ENCODE measurements at places on chromosomes 6 and 20.

DNA sequence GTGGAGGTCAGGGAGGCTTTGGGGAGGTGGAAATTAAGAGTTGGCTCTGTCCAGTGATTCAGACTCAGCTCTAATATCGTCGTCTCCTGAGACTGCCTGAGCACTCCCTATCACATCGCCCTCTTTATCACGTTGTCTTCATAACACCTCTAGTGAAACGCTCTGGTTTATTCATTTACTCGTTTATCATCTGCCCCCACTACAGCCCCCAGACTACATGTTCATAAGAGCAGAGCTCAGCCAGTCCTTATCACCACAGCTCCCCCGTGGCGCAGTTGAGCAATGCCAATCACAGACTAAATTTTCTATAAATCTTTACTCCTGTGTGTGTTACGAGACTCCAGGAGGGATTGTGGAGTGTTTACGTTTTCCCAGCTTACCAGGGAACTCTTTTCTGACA lies 316.2 kb downstream of the ADGRB3 start:
- DNase-seq, result no peak

DNA sequence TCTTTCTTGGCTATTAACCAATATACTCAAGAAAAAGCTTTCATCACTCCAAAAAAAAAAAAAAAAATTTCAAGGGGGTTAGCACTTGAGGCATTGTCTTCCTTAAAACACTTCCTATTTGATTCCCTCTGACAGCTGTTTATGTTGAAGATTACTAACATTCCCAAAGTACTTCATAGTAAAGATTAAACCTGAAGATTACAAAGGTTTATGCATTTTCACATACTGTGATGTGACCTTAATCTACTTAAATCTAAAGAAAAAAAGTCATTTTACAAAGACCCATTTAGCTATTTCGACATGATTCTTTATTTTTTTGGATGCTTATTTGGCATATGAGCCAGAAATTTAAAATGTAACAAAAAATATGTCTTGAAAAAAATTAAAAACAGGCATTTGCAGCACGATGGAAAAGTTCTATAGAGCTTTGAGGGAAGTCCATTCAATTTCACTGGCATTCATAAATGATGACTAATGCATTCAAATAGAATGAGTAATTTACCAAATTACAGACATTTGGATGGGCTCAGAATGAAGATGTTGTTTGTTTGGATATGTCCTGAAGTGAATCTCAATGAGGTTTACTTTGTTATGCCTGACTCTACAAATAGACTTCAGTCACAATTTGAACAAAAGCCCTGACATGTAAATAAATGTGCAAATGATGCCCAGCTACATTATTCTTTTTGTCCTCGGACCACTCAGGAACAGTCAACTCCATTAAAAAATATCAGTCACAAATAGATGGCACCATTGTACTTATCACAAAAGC lies 674.6 kb upstream of the MARCKS start:
- DNase-seq, result no peak

- DNase-seq, result no peak
Measured at GRCh38 chr6:161204866-161205557, 68.8 kb downstream of the AGPAT4 start.

GRCh38 chr6:51108563-51109234 lies 290.0 kb downstream of the TFAP2B start:
- no peak for DNase-seq

DNA sequence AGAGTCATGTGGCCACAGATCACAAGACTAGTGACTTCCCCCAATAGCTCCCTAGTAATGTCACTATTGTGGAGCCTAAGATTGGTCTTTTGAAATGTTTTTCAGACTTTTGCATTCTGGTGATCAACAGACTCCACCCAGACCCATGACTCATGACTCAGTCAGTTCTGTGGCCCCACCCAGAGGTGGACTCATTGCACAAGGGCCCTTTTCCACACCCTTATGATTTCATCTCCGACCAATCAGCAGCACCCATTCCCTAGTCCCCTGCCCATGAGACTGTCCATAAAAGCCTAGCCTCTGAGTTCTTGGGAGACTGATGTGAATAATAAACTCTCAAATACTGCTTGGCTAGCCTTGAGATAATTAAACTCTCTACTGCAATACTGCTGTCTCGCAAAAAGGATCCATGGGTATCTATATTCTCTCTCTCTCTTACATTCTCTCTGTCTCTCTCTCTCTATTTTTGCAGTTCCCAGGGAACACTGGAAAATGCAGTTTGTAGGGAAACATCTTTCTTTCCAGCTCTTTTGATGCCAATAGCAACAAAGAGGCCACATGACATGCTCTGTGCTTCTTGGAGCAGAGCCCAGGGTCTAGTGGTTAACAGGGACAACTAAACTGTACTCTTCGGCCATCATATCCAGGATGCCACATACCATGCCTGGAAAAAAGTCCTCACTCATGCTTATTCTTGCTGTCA lies 71.3 kb upstream of the IYD start:
- DNase-seq, result no peak

- DNase-seq, result no peak
Measured at GRCh38 chr20:11849270-11849915, 68.3 kb upstream of the BTBD3 start.

DNA sequence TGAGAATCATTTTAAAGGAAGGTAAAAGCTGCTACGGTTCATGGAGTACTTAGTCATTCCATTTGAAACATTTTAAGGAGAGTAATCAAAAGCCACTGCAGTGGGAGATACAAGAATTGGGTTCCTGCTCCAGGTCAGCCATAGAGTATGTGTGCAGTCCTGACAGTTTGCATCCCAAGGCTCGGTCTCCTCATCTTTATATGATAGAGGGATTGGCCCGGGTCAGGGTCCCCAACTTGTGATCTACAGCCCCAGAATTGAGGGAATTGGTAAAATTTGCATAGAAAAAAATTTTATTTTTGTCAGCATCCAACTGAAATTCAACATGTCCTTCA lies 147.4 kb upstream of the PRND start:
- no peak for DNase-seq

GRCh38 chr6:36917541-36918193 lies 31.9 kb downstream of the C6orf89 start:
- DNase-seq, result no peak

DNA sequence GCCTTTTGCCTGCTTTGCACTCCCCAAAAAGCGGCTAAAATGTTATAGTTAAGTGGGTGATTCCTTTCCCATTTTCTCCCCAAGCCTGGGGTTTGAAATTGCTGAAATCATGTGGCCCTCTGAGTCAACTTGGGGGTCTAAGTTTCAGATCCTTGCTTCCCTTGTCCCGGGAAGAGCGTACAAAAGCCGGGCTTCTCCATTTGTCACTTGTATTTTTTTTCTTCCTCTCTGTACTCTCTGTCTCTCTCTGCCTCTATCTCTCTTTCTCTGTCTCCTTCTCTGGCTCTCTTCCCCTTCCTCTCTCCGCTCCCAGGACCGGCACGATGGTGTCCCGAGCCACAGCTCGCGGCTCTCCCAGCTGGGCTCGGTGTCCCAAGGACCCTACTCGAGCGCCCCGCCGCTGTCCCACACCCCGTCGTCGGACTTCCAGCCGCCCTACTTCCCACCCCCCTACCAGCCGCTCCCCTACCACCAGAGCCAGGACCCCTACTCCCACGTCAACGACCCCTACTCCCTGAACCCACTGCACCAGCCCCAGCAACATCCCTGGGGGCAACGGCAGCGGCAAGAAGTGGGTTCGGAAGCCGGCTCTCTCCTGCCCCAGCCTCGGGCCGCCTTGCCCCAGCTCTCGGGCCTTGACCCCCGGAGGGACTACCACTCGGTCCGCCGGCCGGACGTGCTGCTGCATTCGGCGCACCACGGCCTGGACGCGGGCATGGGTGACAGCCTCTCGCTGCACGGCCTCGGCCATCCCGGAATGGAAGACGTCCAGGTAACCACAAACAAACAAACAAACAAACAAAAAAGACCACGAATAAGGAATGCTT lies 4.6 kb downstream of the TFAP2B start:
- no peak for DNase-seq

DNA sequence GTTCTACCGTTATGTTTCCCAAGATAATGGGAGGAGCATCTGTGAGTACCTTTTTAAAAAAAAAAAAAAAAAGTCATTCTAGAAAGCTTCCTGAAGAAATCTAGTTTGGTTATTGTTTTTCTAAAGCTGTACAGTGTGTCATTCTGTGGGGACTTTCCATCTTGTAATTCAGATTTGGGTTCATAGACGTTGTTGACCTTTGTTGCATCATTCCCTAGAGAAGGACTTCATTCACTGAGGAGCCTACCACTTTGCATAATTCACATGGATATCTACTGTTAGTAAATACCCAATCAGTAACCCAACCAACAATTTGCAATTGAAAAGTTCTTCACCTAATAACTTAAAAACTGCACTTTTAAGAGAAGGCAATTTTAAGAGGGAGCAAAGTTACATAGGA lies 60.1 kb downstream of the RPP40 start:
- DNase-seq, result no peak

- no peak for DNase-seq
Measured at GRCh38 chr6:7993952-7994351, 70.2 kb downstream of the BLOC1S5 start.

- DNase-seq, result no peak
Measured at GRCh38 chr20:60455272-60455671, 497.0 kb downstream of the CDH26 start.

- no peak for DNase-seq
Measured at GRCh38 chr20:50523552-50524167, 13.5 kb downstream of the PTPN1 start.

- no peak for DNase-seq
Measured at GRCh38 chr6:42813906-42814444, 32.1 kb downstream of the BICRAL start.

GRCh38 chr6:108561742-108562502 lies 1.2 kb downstream of the FOXO3 start:
- DNase-seq, result no peak

- DNase-seq, result no peak
Measured at GRCh38 chr6:135382182-135382628, 115.3 kb downstream of the AHI1 start.

GRCh38 chr6:108565893-108566292 lies 5.2 kb downstream of the FOXO3 start:
- DNase-seq, result no peak

DNA sequence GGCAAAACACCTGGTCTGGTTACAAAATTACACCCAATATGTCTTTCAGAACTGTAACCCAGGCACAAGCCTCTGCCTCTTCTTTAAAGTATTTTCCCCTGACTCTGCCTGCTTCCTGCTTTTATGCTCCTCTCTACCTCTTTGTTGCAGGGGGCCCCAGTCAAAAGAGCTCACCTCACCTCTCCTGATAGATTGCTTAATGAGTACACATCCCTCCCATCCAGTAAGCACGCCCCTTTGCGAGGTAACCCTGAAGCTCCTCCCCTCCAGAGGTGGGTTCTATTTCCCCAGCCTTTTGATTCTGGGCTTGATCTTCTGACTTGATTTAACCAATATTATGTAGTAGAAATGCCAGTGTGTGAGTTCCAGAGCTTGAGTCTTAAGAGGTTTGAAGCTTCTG lies 56.6 kb upstream of the EYA2 start:
- no peak for DNase-seq

GRCh38 chr20:12358006-12358654 lies 440.4 kb downstream of the BTBD3 start:
- DNase-seq, result no peak

GRCh38 chr6:44920952-44921491 lies 407.1 kb upstream of the RUNX2 start:
- DNase-seq, result no peak

DNA sequence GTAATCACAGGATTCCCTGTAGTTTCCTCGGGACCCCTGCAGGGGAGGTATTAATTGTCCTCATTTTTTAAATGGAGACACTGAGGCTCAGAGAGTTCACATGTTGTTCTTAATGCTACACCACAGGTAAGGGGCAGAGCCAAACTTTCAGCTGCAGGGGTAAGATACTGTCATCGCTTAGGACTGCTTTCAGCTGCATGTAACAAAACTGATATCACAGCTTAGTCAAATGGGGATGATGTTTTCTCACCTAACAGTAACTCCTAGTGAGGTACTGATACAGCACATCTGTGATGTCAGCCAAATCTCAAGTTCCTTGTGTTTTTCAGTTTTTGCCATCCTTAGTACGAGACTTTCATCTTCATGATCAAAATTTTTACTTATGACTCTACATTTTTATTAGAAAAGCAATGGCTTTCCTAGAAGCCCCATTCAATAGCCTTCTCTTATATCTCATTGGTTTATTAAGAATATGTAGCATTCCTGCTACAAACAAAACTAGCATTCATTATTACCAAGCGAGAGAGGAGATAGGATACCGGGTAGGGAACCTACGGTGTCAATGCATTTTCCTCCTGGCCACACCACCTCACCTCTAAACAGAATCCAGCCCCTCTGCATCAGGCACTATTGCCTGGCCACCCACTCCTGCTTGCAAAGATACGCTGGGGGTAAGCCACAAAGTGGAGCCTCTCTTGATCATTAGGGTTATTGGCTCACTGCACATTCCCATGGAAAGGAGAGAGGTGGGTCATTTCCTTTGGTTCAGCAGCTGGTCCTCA lies 557.5 kb downstream of the CD83 start:
- DNase-seq, result no peak

Measured in activated T-cell treated with anti-CD3 and anti-CD28 coated beads for 1 hour (primary cell).